Psoas muscle (tissue), 8 donors: ENCODE measurements at places on chromosomes 5 and 9. TPM values are rescaled to one million over a fixed set of nuclear protein-coding genes. Genes with fewer than 3 reads are reported as not detected.

GRCh38 chr5:138661991-138662434 lies 86.8 kb upstream of the HSPA9 start:
- no peak for DNase-seq

The IL9 gene
- total RNA-seq: not detected

- no peak for DNase-seq
Observed at GRCh38 chr5:16057277-16057676, 122.3 kb downstream of the MARCHF11 start.

The DPH7 gene
- 9.1 TPM for total RNA-seq

DNA sequence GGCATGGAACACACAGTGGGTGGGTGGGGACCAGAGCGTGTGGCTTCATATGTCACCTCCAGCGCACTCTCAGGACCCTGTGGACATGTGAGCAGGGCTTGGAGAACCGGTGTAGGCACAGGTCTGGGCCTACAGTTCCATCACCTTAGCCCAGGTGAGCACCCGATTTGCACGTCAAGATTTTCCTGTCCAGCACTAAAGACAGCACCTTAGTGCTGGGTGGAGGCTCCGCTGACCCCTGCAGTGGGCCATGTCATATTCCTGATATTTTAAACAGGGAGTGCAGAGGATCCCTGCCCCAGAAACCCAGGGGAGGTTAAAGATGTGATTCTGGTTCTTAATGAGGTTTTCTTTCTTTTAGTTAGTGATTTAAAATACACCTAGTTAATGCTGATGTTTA lies 356.0 kb upstream of the IRX4 start:
- DNase-seq: no peak

The LCN6 gene
- total RNA-seq: 14.7 TPM

The PTCH1 gene
- 5.0 TPM for total RNA-seq

GRCh38 chr9:36074870-36075532 lies 38.3 kb downstream of the RECK start:
- DNase-seq: peak; percentile 70

- DNase-seq: no peak
Observed at GRCh38 chr9:118336250-118336942, 632.2 kb downstream of the TLR4 start.

GRCh38 chr5:58675341-58675740 lies 92.5 kb downstream of the RAB3C start:
- no peak for DNase-seq

GRCh38 chr5:179382486-179382885 lies 37.2 kb upstream of the ADAMTS2 start:
- DNase-seq: no peak

The MTX3 gene
- 11.7 TPM for total RNA-seq

The CMYA5 gene
- total RNA-seq: 1,434 TPM

- DNase-seq: no peak
Observed at GRCh38 chr9:99305124-99305523, 83.0 kb downstream of the SEC61B start.

GRCh38 chr5:136269973-136270372 lies 77.0 kb upstream of the SMIM32 start:
- no peak for DNase-seq

GRCh38 chr9:76400534-76401096 lies 6.4 kb upstream of the RFK start:
- DNase-seq: no peak

The PCDHGA7 gene
- 2.2 TPM for total RNA-seq

GRCh38 chr9:115733318-115734110 lies 420.1 kb upstream of the PAPPA start:
- DNase-seq: no peak

The SOWAHA gene
- total RNA-seq: not detected

The IL31RA gene
- 0.20 TPM for total RNA-seq

The PLAC8L1 gene
- 0.49 TPM for total RNA-seq

GRCh38 chr9:38335686-38336085 lies 56.8 kb upstream of the ALDH1B1 start:
- no peak for DNase-seq
